ENCODE measurements at places on chromosomes 12 and 14. TPM values are rescaled to one million over a fixed set of nuclear protein-coding genes. Genes with fewer than 3 reads are reported as not detected.

GRCh38 chr14:64363265-64363846 is 24.8 kb upstream of the MTHFD1 start:
- DNase-seq = no peak

- DNase-seq = no peak
Observed at GRCh38 chr14:90733139-90733808, 83.0 kb downstream of the TTC7B start.

DNA sequence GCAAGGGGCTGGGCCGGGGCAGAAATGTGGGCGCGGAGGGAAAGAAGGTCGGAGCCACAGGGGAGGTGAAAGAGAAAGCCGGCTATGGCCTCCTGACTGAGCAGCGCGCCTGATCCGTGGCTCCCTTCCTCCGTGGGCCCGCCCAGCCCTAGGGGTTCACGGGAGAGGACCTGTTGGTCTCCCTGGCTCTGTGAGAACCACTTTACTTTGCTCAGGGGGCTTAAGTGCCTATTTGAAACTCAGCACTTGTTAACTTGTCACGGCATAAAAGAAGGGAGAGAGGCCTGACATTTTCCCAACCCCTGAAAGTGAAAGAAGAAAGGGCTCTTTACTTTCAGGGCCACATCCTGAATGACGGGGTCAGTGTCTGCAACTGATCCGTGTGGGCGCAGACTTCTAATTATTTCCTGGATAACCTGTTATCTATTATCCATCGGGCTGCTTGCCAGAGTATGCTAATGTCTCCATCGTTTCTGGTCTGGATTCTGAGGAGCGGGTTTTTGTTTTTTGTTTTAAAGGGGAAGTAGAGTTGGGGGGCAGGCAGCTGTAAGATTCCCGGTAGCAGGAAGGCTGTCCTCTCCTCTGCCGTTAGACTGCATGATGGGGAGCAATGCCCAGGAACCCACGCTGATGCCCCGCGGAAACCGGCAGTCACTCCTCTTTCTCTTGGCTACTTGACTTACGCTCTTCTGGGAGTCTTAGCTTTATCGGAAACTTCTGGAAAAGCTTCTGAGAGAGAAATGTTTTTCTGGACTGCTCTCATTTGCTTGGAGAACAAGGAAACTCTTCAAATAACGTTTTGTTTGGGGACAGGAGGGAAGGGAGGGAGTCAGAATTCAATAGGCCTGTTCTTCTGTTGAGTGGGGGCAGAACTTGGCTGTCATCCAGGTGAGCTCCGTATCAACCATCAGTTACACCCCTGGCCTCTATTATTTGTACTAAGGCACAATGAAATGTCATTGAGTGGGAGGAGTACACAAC is 127.7 kb upstream of the MAX start:
- no peak for DNase-seq

SLC16A7 gene
- total RNA-seq = 65.4 TPM

DNA sequence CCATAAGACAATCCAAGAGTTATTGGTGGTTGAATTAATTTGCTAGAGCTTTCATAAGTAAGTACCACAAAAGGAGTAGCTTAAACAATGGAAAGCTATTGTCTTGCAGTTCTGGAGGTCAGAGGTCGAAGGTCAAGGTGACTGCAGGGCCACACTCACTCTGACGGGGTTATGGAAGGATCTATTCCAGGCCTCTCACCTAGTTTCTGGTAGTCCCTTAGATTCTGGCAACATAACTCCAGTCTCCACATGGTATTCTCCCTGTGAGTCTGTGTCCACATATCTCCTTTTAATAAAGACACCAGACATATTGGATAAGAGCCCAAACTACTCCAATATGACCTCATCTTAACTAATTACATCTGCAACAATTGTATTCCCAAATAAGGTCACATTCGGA is 273.4 kb downstream of the FOXN3 start:
- DNase-seq = no peak

Data from omental fat pad (tissue), 4 donors.